Activated CD4-positive, alpha-beta T cell treated with anti-CD3 and anti-CD28 coated beads, Interleukin-2, amount 10 ng/mL, durations not matched to agents 24 days and 14 days (primary cell): ENCODE measurements at places on chromosomes 6 and 20.

DNA sequence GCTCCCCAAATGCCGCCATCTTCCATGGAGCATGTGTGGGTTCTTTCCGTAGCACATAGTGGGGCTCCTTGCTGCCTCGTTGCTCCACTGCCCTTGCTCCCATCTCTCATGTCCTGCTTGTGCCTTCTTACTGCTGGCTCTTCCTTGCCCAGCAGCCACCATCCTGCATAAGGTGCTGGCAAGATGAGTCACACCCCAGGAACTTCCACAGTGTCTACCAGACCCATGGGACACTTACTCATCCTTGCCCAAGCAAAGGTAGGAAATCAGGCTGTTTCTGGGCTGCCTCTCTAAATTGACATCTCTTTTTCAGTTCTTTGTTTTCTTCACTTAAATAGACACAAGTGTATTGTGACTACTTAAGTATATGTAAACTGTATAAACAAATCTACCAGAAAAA is 39.4 kb upstream of the RGS17 start:
- H3K4me1 ChIP-seq: no peaks in the 10 kb centered on the region
- no peaks in the 10 kb centered on the region for H3K36me3 ChIP-seq
- H3K27ac ChIP-seq: no peak overlapping the region
- no peaks in the 10 kb centered on the region for H3K27me3 ChIP-seq

- no peak overlapping the region for H3K27ac ChIP-seq
- no peaks in the 10 kb centered on the region for H3K36me3 ChIP-seq
- no peak for DNase-seq
- peaks cover 72% of the 10 kb centered on the region for H3K27me3 ChIP-seq
- H3K4me3 ChIP-seq: peak overlapping the region; percentile 56
- peaks cover 13% of the 10 kb centered on the region for H3K4me1 ChIP-seq
Measured at GRCh38 chr20:54172856-54173652, 732 bp downstream of the CYP24A1 start.

DNA sequence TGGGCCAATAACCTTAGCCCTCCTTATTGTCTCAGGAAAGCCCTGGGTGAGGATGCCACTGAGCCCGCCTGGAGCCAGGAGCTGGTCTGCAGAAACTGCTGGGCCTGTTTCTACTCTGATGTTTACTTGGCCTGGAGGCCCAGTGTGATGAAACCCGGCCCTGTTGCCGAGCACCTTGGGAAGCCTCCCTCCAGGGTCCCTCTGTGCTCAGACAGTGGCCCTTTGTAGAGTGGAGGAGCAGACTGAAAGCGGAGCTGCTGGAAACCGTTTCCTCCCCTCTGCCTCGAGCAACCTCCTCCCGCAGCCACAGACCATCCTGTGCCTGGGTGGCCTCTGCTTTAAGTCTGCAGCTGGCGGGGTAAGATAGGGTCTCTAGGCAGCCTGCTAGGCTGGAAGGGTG is 84.1 kb upstream of the EPB41L1 start:
- no peaks in the 10 kb centered on the region for H3K36me3 ChIP-seq
- no peak overlapping the region for H3K4me3 ChIP-seq
- DNase-seq: no peak
- H3K27me3 ChIP-seq: peaks cover 30% of the 10 kb centered on the region

- H3K36me3 ChIP-seq: no peaks in the 10 kb centered on the region
- H3K27me3 ChIP-seq: peaks cover 16% of the 10 kb centered on the region
- no peaks in the 10 kb centered on the region for H3K4me1 ChIP-seq
- DNase-seq: no peak
Measured at GRCh38 chr20:20065361-20065760, 13.0 kb downstream of the CFAP61 start.

- no peak overlapping the region for H3K27ac ChIP-seq
- H3K4me1 ChIP-seq: peaks cover 17% of the 10 kb centered on the region
- H3K4me3 ChIP-seq: no peak overlapping the region
- no peak for DNase-seq
- peaks cover 48% of the 10 kb centered on the region for H3K36me3 ChIP-seq
- no peaks in the 10 kb centered on the region for H3K27me3 ChIP-seq
Measured at GRCh38 chr20:31948008-31948407, 3.8 kb downstream of the PDRG1 start.

DNA sequence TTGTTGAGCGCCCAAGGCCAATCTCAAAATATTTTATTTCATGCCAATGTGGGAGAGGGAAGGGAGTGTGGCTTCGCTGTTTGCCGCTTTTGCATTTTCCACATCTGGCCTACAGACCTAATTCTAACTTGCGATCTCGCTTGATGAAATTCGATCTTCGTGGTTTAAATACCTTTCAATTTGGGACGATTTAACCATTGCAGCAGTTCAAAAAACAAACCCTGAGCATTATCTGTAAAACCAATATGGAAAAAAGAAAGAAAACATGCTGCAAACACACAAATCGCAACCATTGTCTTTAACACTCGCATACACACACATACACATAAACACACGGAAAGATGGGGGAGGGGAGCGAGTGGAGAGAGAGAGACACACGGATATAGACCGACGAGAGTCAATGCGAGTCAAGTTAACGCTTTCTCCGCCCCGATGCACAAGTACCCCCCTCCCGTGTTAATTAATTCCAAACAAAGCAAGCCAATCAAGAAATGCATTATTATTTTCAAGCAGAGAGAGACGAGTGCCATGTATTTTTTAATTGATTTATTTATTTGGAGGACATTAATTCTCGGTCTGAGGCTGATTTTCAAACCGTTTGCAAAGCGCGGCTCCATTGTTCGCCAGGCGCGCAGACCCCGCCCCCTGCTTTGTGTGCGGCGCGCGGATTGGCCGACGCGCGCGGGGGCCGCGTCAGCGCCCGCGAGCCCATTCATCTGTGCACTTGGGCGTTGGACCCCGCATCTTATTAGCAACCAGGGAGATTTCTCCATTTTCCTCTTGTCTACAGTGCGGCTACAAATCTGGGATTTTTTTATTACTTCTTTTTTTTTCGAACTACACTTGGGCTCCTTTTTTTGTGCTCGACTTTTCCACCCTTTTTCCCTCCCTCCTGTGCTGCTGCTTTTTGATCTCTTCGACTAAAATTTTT is at the start of gene MARCKS:
TSS of gene MARCKS (plus strand) at position 721 of the 931 bp plus-strand sequence. CDS start 401 bp downstream, outside the sequence.
- H3K27ac ChIP-seq: peak within 1 kb of the TSS; percentile 42
- peak; percentile 84 for DNase-seq
- peaks cover 49% of the 10 kb centered on the region for H3K27me3 ChIP-seq
- H3K36me3 ChIP-seq: peaks cover 1% of the 10 kb centered on the region
- peaks cover 17% of the 10 kb centered on the region for H3K4me1 ChIP-seq

GRCh38 chr6:25309886-25310285 is 30.7 kb downstream of the CARMIL1 start:
- H3K36me3 ChIP-seq: no peaks in the 10 kb centered on the region
- H3K27ac ChIP-seq: no peak overlapping the region
- no peaks in the 10 kb centered on the region for H3K27me3 ChIP-seq
- no peak overlapping the region for H3K4me3 ChIP-seq

DNA sequence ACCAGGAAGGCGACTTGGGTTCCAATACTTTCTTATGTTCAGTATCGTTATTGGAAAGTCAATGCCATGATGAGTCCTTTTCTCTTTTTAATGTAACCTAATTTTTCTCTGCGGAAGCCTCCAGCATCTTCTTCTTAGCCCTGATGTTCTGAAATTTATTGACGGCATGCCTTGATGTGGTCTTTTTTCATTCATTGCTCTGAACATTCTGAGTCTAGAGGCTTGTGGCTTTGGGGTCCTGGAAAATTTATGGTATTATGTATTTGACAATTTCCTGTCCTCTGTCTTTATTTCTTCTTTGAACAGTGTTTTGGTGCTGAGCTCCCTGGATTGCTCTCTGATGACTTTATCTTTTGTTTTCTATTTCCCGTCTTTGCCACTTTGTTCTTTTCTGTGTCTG is 28.7 kb upstream of the MAS1 start:
- no peak for DNase-seq
- H3K4me3 ChIP-seq: peak overlapping the region; percentile 21
- no peak overlapping the region for H3K27ac ChIP-seq
- no peaks in the 10 kb centered on the region for H3K36me3 ChIP-seq

DNA sequence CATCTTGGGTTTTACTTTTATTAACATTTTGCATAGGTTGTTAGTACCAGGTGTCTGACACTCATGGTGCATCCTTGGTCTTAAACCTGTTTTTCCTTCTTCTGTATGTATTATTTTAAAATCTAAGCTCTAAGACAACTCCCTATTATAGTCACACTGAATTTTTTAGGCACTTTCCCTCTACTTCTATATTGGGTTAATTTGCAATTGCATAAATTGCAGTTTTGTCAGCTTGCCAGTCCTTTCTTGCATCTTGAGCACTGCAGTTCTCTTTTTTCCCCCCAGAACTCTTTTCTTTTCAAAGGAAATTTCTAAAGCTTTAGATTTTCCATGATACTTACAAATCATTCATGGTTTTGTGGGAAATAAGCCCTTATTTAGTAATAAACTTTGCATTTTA is 70.6 kb downstream of the ZNF292 start:
- no peak for DNase-seq
- no peaks in the 10 kb centered on the region for H3K27me3 ChIP-seq
- H3K36me3 ChIP-seq: peaks cover 61% of the 10 kb centered on the region

DNA sequence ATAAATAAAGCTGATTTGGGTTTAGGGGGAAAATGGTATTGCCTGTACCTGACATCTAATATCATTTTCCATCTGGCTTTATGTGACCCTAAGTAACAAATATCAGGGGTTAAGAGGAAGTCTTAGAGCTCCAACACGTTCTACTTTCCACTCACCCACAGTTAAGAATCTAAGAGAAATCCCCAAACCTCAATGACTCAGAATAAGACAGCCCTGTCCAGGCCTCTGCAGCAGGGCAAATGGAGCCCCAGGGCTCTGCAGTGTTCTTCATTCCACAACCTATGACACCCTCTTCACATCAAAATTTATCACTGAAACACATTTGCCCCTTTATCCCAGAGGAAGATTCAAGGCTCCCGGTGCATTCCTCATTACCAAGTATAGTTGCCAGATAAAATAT is 20.3 kb upstream of the TENT5A start:
- DNase-seq: peak; percentile 59
- H3K27me3 ChIP-seq: peaks cover 3% of the 10 kb centered on the region
- peak overlapping the region; percentile 21 for H3K27ac ChIP-seq
- no peak overlapping the region for H3K4me3 ChIP-seq
- no peaks in the 10 kb centered on the region for H3K36me3 ChIP-seq

DNA sequence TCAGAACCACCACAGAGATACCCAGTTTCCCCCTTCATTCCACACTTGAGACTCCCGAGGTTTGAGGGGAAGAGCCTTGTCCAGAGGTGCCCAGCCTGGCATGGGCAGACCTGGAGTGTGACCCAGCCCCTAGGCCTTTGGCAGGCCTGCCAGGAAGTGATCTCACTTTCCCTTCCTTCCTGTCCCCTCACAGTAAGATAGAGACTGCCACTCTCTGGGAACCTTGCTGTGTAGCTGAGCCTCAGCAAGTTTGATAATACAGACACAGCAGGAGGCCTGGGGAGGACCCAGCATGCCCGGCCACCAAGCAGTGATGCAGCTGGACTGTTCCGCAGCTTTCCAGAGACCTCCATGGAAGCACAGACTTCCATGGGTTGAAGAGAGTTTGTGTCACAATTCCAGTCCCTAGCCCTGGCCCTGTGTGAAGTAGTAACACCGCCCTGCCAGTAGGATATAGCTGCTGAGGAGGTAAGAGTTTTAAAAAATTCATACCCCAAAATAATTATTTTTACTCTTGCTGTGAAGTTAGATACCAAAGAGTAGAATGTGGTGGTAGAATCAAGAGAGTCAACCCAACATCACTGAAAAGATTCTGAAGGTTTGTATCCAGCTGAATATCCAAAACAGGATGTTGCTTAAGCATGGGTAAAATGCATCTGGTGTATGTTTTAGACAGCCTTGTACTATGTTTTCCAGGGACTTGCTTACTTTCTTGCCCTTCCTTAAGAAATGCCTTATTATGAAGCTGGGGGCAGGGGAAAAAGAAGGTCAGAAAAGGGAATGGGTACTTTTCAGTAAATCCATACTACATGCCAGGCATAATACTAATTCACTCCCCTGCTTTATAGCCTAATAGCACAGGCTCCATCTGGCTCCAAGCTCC is 16.3 kb downstream of the PKIG start:
- H3K4me1 ChIP-seq: peaks cover 24% of the 10 kb centered on the region
- H3K27me3 ChIP-seq: no peaks in the 10 kb centered on the region
- H3K4me3 ChIP-seq: peak overlapping the region; percentile 74
- no peaks in the 10 kb centered on the region for H3K36me3 ChIP-seq
- H3K27ac ChIP-seq: peak overlapping the region; percentile 85

DNA sequence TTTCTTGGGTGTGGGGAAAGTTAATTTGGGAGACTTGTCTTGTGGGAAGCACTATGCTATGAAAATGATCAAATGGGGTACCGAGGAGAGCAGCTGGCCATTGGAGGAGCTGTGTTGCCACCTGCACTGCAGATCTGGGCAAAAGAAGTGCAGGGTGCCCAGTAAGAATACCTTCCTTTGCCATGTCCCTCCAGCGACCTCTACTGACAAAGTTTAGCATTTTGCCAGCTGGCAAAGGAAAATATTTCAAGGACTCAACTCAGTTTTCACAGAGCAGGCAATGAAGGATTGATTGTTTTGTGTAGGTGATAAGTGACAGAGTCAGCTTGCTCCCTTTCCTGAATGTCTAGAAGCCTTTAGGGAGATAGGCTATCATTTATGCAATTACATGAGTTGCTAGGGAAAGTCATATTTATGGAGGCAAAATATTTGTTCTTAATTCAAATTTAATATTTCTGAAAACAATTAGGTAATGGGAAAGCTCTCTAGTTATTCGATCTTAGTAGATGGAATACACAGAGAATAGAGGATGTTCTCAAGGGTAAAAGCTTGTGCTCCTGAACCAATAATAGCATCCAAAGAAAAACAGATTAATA is 118.4 kb downstream of the FARS2 start:
- H3K4me3 ChIP-seq: no peak overlapping the region
- no peaks in the 10 kb centered on the region for H3K27me3 ChIP-seq
- no peaks in the 10 kb centered on the region for H3K4me1 ChIP-seq
- no peak overlapping the region for H3K27ac ChIP-seq

DNA sequence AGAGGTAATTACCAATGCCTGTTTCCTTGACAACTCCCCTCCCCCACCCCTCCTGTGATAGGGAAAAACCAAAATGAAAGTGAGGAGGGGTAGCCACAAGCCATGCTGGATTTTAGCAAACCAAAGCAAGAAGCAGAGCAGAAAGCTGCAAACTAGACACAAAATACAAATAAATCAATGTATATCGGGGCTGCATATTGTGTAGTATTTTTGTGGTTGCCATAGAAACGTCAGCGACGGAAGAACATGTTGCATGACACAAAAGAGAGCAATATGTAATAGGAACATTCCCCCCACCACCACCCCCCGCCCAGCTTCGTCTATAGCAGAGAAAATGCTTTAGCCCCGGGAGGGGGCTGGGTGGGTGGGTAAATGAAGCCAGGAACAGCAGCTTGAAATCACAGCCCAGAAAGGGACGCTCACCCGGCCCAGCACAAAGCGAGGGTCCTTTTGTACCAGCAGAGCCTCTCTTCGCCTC is 548 bp downstream of the AGPAT4 start:
- peak overlapping the region; percentile 95 for H3K27ac ChIP-seq
- peaks cover 13% of the 10 kb centered on the region for H3K27me3 ChIP-seq
- H3K4me3 ChIP-seq: peak overlapping the region; percentile 92
- H3K4me1 ChIP-seq: peaks cover 28% of the 10 kb centered on the region
- peaks cover 9% of the 10 kb centered on the region for H3K36me3 ChIP-seq

DNA sequence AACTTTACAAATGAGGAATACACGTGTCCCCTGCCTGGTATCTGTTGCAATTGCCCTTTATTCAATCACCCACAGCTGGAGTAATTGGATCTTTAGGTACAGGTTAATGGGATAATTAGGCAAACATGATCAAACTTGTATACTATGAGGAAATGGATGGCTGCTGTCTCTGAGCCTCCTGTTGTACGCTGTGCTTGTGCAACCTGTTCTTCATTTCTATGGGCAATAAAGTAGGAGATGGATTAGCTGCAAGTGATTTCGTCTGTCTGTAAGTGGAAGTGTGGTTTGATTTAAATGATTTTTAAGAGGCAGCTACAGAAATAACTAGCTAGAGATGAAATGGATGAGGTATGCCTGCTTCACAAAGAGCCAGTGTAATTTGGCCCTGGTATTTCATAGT is 474.1 kb downstream of the RNF144B start:
- H3K27me3 ChIP-seq: no peaks in the 10 kb centered on the region
- no peak for DNase-seq
- H3K36me3 ChIP-seq: no peaks in the 10 kb centered on the region
- H3K4me1 ChIP-seq: no peaks in the 10 kb centered on the region
